NCI-H446 treated with DMSO at 0.1 percent for 48 hours (cell line): ENCODE measurements at places on chromosomes 13 and 19.

DNA sequence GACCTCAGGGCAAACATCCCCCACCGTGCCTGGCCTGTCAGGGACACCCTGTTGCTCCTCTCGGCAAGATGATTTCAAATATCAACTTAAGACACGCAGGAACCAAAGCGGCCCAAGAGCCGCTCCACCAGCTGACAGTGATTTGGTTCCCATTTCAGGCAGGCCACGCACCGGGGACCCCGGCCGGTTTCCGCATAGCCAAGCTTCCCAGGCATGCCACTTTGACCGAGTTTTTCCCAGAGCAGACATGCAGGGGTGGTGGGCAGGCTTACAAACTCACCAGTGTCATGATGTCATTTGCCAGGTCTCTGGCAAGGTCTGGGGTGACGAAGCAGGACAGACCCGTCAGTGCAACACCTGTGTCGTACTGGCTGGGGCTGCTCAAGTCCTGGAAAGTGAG, 19.2 kb downstream of the AP3D1 start:
- DNase-seq = no peak

- no peak for DNase-seq
Measured at GRCh38 chr13:44417876-44418275, 44.3 kb downstream of the SERP2 start.

GRCh38 chr19:30439310-30439709, 67.1 kb downstream of the ZNF536 start:
- peak; percentile 31 for DNase-seq

DNA sequence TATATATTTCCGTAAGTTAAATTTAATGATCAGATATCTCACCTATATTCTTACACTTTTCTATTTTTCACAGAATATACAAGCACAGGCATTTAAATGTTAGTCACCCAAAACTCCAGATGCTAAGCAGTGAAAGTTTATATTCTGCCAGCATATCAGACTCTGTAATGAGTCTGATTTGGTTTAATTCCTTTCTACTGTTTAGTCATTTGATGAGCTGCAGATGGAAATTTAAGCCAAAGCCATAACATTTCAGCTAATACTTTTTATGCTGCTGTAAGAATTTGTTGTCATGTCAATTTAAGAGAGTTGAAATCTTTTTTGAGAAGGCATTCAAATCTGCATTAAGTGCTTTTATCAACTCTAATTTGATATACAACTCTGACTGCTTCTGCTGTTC, 8.0 kb downstream of the FRY start:
- no peak for DNase-seq

DNA sequence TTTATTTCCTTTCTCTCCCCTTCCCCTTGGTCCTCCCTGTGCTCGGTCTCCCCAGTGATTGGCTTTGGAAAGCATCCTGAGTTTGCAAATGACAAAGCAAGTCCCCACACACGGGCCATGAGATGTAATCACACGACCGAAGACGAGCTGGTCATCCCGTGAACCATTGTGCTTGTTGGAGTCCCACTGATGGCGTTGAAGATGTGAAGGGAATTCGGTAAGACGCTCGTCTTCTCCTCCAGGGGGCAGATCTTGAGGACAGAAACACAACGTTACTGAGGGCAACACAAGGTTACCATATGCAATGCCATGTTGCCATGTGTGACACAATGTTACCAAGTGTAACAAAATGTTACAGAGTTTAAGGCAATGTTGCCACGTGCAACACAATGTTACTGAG, 42.0 kb upstream of the SLC15A1 start:
- no peak for DNase-seq

DNA sequence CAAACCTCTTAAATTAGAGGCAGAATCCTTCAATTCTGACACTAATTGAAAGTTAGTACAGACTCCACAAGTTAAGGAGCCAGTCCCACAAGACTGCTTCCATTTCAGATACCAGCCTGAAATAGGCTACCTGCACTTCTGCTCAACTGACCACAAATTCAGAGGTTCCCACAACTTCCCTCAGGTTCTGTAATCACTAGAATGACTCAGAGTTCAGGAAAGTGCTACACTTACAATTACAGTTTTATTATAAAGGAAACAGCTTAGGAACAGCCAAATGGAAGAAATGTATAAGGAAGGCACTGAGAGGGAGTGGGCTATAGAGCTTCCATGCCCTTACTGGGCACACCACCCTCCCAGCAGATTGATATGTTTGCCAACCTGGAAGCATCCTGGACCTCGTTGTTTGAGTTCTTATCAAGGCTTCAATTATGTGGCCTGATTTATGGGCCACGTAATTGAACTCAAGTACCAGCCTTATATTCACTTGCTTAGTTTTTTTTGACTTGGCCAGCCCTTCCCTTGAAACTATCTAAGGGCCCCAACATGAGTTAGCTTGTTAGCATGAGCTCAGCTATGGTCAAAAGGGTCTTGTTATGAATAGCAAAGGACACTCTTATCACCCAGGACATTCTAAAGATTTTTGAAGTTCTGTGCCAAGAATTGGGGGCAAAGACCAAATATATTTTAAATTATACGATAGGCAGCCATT, 25.9 kb downstream of the NBEA start:
- no peak for DNase-seq

DNA sequence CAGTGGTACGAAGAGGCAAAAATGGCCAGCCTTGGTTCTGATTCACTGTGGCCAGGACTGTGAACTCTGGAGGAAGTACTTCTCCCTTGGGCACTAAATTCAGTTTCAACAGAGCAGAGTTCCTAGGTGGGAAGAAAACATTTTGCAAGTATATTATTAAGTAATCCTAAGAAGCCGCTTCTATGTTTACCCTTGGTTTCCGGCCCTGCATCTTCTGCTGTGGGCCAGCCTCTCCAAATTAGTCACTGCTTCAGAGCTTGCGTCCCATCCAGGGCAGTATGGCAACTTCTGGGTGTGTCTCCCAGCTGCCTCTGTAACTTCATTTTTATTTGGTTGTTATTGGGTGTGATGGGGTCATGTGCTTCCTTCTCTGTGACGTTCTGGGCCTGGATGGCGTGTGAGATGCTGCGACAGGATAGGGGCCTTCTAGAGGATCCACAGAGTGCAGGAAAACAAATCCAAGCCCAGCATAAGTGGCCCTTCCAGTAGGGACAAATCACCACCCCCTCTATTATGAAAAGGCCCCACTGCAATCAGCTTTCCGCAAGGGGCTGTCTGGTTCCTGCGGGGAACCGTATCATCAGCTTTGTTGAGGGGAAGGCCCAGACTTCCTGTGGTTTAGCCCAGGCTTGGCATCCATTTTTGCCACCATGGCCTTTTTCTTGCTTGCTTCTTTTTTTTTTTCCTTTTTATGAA, 55.1 kb upstream of the C1QTNF9 start:
- DNase-seq = no peak

GRCh38 chr19:17611462-17612244, 56.2 kb downstream of the COLGALT1 start:
- DNase-seq = no peak

GRCh38 chr13:87128036-87128435, 543.1 kb upstream of the SLITRK5 start:
- no peak for DNase-seq

DNA sequence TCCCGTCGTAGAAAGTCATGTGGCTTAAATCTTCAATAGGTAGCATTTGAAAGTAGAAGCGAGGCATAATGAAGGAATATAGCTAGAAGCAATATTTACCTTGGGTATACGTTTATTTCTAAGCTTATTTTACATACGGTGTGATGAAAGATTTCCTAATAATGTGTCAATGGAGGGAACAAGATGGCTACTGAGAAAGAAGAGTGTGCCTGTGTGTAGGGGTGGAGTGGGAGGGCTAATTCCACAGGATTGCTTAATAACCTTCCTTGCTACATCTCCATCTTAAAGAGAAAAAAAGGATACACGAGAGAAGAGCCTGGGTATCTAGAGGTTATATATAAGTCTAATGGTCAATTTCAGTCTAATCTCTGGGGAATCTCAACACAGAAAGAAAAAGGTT, 2.0 kb downstream of the SPART start:
- no peak for DNase-seq

- no peak for DNase-seq
Measured at GRCh38 chr13:95246292-95247082, 54.8 kb downstream of the ABCC4 start.

GRCh38 chr13:100536643-100537180, 51.9 kb downstream of the GGACT start:
- no peak for DNase-seq

DNA sequence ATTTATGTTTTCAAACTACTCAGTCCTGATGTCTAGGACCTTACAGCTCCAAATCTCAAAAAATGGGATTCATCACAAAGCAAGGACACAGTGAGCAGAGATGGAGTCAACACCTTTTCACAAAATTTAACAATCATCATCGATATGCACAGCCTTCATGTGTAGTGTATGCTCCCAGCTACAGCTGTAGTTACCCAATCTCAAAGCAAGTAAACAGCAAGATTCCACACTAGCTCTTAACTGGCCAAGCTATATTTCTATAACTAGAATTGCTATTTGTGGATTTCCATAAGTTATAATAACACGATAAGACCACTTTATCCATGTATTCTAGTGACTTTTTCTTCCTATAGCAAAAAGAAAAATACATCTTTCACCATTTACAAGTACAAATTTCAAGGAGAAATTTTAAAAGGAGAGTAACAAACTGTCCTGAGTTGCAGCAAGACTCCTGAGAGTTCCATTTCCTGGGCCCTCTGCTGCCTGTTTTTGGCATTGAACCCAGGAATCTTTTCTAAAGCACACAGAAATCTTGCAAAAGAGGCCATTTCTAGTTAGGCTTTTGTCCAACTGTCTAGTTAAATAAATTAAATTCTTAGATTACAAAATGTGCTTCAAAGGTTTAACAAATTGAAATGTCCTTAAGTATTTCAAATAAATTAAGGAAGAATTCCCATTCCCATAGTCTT, 460.6 kb downstream of the FGF14 start:
- peak; percentile 14 for DNase-seq

- no peak for DNase-seq
Measured at GRCh38 chr19:35108730-35109129, 6.9 kb upstream of the FXYD3 start.

DNA sequence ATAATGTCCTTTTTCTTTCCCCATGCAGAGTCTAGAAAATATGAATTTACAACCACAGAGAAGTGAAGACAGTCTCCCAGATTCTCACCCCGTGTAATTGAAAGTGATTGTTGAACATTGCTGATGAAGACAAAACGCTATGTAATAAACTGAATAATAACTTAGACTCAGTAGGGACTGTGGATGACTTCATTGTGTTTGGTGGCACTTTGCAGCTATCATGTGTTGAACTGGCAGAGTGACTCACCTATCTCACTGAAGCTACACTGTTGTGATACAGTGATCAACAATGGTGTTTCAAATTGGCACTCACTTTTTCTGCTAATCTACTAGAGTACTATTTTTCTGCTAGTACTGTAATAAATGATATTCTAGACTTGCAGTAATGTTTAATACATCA, 261.3 kb downstream of the DACH1 start:
- DNase-seq = no peak

- DNase-seq = no peak
Measured at GRCh38 chr13:74128156-74128767, 5.9 kb downstream of the KLF12 start.

DNA sequence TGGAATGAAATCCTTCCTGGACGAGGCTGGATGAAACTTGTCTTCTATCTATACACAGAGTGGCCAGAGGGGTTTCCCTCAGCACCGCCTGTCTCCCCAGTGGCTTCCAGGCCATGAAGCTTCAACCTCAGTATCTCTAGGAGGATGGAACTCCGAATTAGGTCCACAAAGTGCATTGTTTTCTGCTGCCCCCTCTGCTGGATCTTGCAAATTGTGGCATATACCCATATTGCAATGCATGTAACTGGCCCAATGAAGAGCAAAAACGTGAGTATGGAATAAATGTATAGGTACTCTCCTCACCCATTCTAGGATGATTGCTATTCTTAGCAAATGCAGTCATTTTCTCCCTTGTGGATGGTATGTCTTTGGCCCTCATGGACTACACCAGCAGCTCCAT, 14.7 kb upstream of the LILRB4 start:
- DNase-seq = no peak

DNA sequence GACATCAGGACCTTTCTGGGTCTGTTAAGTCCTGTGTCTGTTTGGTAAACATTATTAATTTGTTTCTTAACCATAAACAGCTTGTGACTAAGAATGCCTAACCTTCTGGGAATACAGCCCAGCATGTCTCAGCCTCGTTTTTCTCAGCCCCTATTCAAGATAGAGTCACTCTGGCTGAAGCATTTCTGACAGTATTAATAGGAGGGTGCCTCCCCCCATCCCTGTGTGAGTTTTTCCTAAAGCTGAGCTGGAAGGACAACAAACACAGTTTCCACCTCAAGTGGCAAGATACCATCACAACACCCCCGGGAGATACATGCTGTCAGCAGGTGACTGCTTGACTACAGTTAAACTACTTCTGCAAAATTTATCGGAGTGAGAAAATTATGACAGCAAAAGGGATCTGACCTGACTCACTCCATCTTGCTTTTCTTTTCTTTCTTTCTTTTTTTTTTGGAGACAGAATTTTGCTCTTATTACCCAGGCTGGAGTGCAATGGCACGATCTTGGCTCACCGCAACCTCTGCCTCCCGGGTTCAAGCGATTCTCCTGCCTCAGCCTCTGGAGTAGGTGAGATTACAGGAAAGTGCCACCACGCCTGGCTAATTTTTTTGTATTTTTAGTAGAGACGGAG, 59.3 kb upstream of the ABCC4 start:
- no peak for DNase-seq

DNA sequence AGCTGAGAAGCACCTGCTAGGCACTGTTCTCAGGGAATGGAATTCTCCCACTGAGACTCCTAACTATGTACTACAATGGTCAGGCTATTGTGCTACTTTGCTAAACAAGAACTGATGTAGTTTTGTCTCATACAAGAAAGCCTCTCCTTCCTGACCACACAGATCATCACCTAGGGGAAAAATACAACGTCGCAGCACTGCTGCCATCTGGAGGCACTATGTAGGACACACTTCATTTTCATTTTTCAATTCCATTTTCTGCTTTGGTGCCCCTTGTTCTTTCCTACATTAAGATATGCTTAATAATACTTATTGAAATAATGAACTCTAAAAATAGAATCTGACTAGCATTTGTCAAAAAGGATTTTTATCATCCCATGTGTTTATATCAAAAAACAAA, 21.1 kb downstream of the PROSER1 start:
- peak; percentile 15 for DNase-seq

- DNase-seq = no peak
Measured at GRCh38 chr13:99193152-99193551, 7.5 kb upstream of the UBAC2 start.

- no peak for DNase-seq
Measured at GRCh38 chr19:49340865-49341718, 5.9 kb downstream of the CD37 start.

DNA sequence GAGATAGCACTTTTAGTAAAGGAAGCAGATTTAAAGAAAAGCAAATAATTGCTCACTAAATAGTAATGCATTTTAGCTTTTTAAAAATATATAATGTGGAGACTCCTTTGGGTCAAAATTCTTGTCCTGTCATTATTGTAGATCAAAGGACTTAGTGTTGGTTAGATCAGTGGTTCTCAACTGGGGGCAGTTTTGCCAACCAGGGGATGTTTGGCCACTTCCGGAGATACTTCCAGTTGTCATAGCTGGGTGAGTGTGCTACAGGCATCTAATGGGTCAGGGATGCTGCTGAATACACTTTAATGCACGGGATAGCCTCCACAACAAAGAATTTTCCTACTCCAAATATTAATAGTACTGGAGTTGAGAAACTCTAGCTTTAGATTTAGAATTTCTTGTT, 126.8 kb downstream of the LMO7 start:
- no peak for DNase-seq
